ENCODE measurements at places on chromosomes 11 and 22. TPM values are rescaled to one million over a fixed set of nuclear protein-coding genes. Genes with fewer than 3 reads are reported as not detected.

- peak; percentile 29 for DNase-seq
These were observed 10.8 kb upstream of the IFITM3 start for GRCh38 chr11:331358-332060.

CD59 gene
- 210 TPM for polyA plus RNA-seq

GRCh38 chr22:28759861-28760560 is 12.5 kb upstream of the CCDC117 start:
- no peak for DNase-seq

P2RX3 gene
- polyA plus RNA-seq = not detected

DNA sequence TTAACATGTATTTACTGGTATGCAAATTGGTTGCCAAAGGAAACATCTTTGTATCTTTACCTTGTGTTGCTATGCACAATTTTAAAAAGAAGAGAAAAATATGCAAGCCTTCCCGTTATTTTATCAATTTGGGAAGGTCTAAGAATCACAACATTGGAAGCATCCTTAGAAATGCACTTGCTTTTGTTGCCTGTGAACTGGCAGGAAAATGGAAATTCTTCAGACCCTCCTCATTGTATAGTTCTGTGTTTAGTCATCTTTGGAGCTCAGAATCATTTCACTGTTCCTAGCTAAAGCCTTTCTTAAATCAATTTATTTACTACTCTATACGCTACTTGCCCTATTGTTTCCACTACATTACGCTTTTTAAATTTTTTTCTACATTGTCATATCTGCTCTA is 574.5 kb downstream of the DLG2 start:
- DNase-seq = no peak

TENM4 gene
- polyA plus RNA-seq = 0.23 TPM

- DNase-seq = no peak
These were observed 61.3 kb upstream of the OR5P2 start for GRCh38 chr11:7858006-7858405.

PKP3 gene
- polyA plus RNA-seq = 140 TPM

- DNase-seq = no peak
These were observed 502.4 kb downstream of the MIAT start for GRCh38 chr22:27159716-27160295.
